ENCODE measurements at places on chromosomes 3 and 15.

DNA sequence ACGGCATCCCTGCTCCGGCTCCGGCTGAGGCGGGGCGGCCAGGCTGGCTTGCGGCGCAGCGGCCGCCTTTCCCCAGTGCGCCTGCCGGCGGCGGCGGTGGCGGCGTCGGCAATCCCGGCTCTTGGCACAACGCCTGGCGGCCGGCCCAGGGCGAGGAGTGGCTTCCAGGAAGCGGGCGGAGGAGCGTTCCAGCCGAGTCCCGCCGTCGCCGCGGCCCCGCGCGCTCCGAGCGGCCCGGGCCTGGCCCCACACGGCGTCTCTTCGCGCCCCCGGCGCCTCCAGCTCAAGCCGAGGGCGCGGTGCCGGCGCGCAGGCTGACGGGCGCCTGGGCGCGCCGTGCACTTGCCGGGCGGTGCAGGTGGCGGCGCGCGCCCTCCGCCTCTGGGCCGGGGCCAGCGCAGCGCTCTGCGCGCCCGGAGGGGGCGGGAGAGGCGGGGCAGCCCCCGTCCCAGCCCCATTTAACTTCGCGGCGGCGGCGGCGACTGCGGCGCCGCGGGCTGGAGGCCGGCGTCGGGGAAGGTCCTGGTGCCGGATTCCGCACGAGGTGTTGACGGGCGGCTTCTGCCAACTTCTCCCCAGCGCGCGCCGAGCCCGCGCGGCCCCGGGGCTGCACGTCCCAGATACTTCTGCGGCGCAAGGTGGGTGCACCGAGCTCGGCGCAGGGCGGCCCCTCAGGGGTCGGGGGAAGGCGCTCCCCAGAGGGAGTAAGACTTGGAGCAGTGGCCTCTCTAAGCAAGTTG is at the start of gene ADAMTSL3:
Gene ADAMTSL3, plus strand, starts transcription at position 485 of the 740 bp plus-strand sequence. CDS start 1,639 bp downstream, outside the sequence.
- DNase-seq = no peak

DNA sequence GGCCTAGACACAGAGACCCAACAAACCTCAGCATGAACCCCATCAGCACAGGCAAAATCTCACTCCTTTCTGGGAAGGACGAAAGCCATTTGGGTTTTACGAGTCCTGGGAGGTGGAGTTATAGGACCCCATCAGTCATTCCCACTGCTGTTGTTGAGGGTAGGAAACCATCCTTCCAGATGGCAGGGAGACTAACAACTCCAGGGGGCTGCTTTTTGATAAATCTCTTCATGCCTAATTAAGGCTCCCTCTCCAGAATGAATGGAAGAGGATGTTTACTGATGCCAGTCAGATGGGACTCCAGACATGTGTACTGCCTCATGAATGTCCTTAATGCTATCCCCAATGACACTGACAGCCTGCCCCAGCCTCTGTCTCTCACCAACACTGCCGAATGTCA is 75.3 kb downstream of the ST8SIA2 start:
- DNase-seq = no peak

- DNase-seq = no peak
Measured at GRCh38 chr15:70647396-70647795, 116.0 kb downstream of the UACA start.

GRCh38 chr15:23606226-23606625 is 40.8 kb downstream of the MKRN3 start:
- DNase-seq = no peak

DNA sequence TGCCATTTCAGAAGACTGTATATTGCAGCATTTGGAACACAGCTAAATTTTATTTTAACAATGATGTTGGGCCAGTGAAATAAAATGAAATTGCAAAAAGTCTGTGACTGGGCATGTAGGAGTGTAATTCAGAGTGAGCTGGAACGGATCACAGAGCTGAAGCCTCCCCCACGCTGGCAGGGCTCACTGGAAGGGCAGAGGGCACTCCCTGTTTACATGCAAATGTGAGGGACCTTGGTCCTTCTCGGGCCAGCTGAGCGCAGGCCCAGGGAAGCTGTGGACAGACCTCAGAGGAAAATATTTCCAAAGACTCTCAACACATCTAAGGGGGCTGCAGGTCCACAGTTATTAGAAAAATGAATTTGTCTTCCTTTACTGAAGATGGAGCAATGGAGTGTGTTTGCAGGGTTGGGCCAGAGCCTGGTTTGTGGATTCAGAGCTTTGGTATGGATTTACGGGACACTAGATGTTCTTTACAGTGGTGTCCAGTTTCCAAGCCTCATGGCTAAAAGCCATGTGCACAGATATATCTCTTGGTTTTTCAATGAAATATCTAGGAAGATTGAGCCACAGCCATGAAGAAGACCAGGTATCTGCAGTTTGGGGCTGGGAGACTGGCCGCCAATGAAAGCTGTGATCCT is 32.0 kb downstream of the TRPM1 start:
- DNase-seq = no peak

GRCh38 chr3:184610245-184610871 is 48.8 kb downstream of the EPHB3 start:
- no peak for DNase-seq

DNA sequence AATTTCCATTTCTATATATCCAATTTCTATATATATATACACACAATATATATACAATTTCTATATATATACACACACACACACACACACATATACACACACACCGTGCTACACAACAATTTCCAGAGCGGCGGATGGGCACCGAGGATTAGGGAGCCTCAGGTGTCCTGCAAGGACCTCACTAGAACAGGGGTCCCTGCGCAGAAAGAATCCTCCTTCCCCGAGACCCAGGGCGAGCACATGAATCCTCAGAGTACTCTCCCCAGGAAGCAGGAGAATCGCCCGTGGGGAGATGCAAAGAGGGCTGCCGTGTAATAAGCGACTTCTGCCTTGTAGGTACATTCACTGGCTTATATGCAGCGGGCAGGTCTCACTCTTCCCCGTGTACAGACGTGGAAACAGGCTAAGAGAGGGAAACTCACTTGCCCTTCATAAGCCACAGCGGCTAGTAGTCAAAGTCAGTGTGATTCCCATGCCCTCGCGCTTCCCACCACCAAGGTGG is 467 bp downstream of the PIF1 start:
- no peak for DNase-seq

GRCh38 chr3:173857154-173857553 is 459.6 kb downstream of the NLGN1 start:
- DNase-seq = no peak

DNA sequence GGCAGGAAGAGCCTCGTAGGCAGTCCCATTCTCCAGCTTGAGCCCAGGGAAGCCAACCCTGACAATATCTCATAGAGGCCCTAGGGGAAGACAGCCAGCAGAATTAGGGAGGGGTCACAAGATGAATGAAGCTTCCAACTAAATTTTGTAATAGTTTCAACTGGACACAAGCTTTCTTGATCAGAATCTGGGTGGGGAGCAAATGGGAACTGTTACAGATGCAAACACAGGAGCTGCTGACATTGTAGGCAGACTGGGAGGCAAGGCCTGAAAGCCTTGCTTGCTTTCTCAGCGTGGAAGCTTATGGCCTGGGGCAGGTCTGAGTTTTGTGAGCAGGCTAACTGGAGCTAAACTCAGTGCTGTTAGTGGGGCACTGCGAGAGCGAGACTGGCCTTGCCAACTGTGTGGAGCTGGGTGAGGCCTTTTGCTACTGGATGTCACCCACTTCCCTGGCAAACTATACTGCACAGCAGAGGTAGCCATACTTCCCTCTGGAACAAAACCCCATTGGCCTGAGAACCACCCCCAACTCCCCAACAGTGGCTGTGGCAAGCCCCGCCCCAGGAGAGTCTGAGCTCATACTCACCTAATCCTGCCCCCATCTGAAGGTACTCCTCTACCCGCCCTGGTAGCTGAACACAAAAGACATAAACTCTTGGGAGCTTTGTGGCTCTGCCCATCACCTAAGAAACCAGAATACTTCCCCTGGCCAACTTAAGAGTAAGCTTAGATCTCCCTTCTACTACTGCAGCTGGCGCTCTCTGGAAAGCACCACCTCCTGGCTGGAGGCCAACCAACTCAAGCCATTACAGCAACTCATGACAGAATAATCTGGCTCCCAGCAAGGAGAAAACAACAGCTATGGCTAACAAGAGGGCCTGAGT is 42.9 kb downstream of the CFAP20DC start:
- DNase-seq = no peak

DNA sequence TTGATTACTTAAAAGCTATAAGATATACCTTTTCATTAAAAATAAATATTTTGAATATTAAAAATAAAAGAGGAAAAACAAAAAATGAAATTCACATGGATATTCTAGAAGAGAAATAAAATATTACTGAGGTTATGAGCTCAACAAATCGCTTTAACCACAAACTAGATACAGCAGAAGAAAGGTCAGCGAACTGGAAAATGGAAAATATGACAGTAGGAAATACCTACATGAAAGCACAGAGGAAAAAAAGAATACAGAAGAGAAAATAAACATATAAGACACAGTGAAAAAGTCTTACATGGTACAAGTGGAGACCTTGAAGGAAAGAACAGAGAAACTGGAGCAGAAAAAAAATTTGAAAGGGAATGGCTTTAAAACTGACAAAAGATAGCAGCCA is 33.2 kb downstream of the SCAPER start:
- no peak for DNase-seq

Data from cortex of kidney (tissue), 1 donor.